ENCODE measurements at places on chromosomes 16 and 17.

DNA sequence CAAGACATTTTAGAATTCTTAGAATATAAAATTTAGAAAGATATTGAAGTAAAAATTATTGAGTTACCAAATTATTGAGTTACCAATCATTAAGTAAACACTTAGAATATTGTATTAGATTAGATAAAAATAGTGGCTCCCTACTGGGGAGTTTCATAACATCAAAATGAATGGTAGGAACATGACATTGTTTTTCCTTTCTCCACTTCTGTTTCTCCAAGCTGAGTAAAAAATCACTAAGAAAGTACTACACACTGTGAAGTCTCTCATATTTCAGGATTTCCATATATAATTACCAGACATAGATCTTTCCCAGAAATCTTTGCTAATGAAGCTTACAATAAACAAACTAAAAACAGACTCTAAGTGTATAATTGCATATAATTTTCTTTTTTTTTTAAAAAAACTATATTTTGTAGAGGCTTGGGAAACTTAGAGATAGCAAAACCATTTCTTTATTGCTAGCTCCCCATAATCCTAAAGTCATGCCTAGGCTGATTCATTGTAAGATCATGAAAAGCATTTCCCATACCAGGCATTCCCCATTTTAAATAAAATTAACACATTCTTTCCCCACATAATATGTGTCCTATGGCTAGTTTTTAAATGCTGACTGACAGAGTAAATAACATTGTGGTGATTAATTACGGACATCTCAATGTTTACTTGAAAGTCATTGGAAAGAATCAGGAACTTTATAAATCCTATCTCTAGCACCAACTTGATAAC, 1408.7 kb upstream of the GOT2 start:
- DNase-seq = no peak

DNA sequence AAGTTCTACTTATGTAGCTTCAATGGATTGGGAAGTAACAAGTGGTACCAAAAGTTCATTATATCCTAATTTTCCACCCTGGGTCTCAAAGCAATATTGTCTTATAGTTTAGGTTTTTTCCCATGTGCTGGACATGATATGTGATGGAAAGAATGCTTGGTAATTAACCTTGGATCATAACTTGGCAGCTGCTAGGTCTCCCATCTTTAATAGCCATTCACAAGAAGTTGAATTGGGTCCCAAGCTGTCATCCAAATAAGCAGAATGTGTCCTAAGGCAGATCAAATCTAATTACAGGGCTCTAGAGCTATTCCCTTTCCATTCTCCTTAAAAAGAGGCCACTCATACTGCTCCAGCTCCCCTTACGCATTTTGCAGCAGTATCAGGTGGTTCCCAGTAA, 44.7 kb upstream of the KCNJ16 start:
- DNase-seq = no peak

DNA sequence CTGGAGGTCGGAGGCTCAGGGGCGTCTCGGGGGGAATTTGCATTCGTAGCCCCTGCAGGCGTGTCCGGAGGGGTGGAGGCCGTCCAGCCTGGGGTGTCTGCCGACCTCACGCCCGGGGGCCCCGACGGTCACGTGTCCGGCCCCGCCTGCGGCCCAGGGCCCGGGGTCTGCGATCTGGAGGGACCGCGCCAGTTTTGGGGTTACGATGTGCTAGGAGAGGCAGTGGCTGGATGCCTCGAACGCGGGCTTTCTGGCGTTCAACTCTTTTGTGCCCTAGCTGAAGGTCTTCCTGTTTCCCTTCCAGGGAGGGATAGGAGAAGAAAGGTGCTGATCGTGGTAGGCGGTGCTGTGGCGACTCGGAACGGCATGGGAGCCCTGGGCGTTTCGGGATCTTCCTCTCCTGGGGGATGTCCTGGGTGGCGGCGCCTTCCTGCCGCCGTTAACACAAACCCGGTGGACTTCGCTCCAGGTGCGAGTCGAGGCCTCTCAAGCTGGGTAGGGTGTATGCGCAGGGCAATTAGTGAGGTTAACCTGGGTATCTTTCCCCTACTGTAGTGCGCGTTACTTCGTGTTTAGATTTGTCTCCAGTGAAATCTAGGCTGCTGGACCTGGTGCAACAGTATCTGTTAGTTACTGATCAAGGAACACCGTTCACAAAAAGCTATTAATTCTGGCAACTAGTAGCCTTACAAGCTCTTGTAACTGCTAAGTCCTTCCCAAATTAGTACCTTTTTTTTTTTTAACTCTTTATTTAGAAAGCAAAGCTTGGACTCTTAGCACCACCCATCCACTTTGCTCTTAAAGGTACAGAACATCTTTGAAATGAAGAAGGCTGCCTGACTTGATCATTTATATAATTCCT, 1.3 kb downstream of the AKAP1 start:
- peak; percentile 25 for DNase-seq

GRCh38 chr16:4625560-4626159, 1.0 kb downstream of the MGRN1 start:
- DNase-seq = no peak

GRCh38 chr16:80040814-80041213, 440.3 kb upstream of the MAF start:
- no peak for DNase-seq

GRCh38 chr17:40714473-40714872, 10.9 kb upstream of the KRT24 start:
- DNase-seq = no peak

DNA sequence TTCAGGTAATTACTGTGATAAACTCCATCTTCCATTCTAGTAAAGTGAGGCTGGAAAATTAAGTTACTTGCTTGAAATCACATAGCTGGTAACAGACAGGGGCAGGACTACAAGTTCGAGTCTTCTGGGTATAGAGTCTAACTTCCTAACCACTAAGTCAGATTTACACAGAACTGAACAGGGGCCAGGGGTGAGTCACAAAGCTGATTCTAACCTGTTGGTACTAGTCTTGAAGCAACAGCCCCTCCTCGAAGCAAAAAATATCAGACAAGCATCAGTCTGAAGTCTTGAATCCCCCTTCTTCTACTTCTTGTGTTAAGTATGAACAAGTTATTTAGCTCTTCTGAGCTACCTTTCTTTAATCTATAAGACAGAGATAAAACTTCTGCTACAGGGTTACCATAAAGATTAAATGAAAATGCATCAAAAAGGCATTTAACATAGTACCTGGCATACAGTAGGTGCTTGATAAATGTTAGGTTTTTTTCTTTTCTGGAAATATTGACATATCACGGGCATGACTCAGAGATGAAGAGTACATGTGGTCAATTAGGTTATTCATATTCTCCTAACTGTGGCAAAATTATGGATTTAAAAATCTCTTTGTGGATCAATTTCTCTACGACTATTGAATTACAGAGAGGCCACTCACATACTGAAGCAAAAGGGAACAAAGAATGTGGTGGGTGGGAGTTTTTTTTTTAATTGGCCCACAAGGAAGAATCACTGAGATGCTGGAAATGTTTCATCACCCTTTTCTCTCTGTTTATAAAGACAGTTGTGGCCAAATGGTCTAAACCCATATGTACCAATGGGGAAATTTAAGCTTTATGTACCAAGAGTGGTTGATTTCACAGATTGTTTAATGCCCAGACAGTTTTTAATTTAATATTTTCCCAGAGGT, 266.9 kb upstream of the DYNLRB2 start:
- peak; percentile 73 for DNase-seq

- peak; percentile 4 for DNase-seq
These were observed 59.2 kb downstream of the PLD6 start for GRCh38 chr17:17146786-17147406.

GRCh38 chr16:4233431-4233830, 8.4 kb downstream of the SRL start:
- no peak for DNase-seq

DNA sequence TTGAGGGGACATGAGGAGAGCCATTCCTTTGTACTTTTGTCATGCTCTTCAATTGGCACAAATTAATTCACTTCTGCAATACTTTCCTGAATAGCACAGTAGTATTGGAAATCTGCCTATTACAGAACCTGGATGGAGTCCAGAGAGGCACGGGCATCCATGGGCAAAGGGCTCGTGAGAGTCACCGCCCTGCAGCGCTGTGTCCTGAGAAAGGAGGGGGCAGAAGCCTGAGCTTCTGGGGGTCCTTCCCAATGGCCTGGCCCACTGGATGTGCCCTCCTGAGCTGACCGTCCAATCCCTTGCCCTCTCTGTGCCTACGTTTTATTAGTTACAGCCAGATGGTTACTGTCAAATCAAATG, 3.5 kb downstream of the G6PC1 start:
- no peak for DNase-seq

DNA sequence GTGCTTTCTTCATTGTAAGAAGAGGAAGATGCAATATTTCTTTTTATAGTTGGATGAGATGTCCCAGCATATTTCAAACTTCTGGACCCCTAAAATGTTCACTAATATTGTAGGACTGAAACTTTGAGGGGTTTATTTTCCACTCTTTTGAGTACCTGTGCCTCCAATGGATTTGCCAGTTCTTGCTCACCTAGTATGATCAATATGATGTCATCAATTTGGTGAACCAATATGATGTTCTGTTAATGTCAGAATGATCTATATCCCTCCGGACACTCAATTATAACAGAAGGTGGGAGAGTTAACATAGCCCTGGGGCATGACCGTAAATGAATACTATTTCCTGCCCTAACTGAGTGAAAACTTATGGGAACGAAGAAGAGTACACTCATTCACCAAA, 178.3 kb downstream of the CBLN1 start:
- DNase-seq = no peak

DNA sequence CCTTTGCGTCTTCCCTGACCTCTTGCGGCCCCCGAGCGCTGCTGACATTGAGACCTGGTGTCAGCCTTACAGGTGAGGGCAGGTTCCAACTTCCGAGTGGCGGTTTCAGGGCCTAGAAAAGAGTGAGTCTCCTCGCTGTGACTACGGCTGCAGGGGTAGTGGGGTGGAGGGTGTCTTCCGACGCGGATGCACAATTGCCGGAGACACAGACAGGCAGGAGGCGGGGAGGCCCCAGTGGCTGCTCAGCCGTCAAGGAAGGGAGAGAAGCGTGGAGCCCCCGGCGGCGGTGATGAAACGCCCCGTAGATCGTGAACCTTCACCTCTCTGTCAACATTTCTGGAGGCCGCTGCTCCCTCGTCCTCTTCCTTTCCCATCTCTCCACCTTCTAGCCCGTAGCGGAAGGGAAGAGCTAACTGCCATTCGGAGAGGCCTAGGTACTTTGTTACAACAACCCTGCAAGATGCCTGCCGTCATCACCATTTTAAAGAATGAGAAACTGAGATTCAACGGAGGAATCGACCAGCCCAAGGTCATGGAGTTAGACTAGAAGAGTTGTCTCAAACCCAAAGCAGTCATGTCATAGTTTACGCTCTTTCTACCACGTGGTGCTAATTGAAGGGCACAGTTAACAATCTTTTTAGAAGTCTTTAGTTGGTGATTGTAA, 485 bp downstream of the DNAJA3 start:
- DNase-seq = peak; percentile 26

- DNase-seq = peak; percentile 46
These were observed 7.9 kb upstream of the LLGL1 start for GRCh38 chr17:18217412-18218015.

DNA sequence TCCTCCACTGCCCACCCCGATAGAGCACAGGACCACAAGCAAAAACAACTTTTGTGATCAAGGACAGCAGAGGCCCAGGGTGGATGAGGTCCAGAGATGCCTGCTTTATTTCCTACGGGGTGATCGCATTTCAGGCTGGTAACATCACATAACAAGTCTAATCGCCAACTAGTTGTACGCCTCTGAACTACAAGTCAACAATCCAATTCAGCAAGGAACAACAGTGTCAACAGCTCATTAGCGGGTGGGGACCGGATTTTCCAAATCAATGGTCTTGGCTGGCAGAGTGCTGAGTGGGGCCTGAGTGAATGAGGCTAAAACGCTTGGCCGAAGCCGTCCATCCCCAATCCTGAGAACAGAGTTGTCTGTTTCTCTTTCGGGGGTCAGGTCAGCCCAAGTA, 17.1 kb downstream of the MRM3 start:
- no peak for DNase-seq

- no peak for DNase-seq
These were observed 148.0 kb downstream of the FOXL1 start for GRCh38 chr16:86726340-86726739.

- no peak for DNase-seq
These were observed 16.1 kb upstream of the SREBF1 start for GRCh38 chr17:17852930-17853329.

- no peak for DNase-seq
These were observed 182.6 kb downstream of the NTN1 start for GRCh38 chr17:9203771-9204425.

GRCh38 chr17:27597783-27598320, 33.1 kb upstream of the LGALS9 start:
- no peak for DNase-seq

GRCh38 chr16:621526-622105, 9.2 kb upstream of the WFIKKN1 start:
- no peak for DNase-seq

- DNase-seq = no peak
These were observed 4.1 kb downstream of the RASD1 start for GRCh38 chr17:17492085-17492484.

DNA sequence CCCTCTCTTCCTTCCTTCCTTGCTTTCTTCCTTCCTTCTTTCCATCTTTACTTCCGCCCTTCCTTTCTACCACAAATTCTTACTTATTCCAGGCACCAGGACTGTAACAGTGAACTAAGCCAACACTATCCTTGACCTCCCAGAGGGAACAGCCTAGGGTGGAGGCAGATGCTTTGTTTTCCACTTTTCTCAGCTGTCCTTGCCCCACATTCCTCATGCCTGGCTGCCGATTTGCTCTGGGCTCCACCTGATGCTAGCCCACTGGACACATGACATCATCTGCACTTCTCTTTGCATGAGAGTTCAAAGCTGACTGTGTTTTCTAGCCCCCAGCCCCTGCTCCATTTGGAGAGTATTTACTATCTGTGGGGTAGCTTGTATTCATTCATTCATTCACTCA, 283.0 kb downstream of the MAF start:
- no peak for DNase-seq

DNA sequence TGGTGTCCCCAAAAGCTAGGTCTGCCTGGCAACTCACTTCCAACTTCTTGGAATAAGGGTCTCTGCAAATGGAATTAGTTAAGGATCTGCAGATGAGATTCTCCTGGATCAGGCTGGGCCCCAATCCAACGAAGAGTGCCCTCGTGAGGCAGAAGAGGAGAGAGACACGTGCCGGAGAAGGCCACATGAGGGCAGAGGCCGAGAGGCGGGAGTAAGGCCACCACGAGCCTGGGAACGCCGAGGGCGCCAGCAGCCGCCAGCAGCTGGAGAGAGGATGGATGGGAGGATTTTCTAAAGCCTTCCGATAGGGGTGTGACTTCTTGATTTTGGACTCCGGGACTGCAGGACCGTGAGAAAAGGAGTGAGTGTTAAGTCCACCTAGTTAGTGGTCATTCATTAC, 76.3 kb downstream of the JPH3 start:
- no peak for DNase-seq

GRCh38 chr16:50273888-50274325, 7.6 kb downstream of the ADCY7 start:
- no peak for DNase-seq

- DNase-seq = no peak
These were observed 463.1 kb downstream of the MAF start for GRCh38 chr16:79137426-79137939.

DNA sequence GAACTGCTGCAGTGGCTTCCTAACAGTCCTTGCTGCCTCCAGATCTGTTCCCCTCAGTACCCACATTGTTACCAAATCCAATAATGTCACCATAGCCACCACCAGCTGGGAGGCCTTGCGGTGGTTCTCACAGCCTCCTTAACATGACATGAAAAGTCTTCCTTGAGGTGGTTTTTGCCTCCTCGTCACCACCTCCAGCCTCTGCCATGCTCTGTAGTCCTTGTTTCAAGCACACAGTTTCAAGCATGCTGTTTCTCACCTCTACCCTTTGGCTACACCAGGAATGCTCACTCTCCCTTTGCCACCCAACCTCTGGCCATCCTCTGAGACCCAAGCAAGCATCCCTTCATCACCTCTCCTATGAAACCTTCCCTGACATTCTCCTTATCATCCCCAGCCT, 47.2 kb downstream of the DNAH9 start:
- no peak for DNase-seq
